Mucosa of gallbladder (tissue), 1 donor: ENCODE measurements at places on chromosomes 12 and 14. TPM values are rescaled to one million over a fixed set of nuclear protein-coding genes. Genes with fewer than 3 reads are reported as not detected.

The COL2A1 gene
- total RNA-seq: 0.09 TPM

The IGFBP6 gene
- total RNA-seq: 22.8 TPM

DNA sequence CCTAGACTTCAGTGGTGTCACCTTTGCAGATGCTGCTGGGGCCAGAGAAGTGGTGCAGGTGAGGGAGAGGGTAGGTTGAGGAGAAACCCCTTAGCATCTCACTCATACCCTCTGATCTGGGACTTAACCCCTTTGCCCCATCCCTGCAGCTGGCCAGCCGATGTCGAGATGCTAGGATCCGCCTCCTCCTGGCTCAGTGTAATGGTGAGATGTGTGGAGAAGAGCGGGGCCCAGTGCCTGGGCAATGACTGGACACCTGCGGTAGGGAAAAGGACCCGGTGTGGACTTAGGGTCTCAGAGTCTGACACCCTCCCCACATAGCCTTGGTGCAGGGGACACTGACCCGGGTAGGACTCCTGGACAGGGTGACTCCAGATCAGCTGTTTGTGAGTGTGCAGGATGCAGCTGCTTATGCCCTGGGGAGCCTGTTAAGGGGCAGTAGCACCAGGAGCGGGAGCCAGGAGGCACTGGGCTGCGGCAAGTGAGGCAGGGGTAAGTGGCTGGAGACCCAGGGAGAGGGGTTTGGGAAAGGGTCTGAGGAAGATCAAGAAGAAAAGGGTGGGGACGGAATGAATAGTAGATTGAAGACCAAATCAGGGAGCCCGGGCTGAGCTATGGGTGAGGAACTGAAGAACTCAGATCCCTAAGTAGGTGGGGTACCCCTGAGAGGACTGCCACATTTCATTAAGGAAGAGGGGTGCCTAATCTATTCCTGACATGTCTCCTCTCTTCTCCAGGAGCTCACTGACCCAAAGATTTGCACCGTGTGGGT is 7.6 kb downstream of the B4GALNT1 start:
- DNase-seq: no peak

GRCh38 chr12:21438643-21439042 is 1.2 kb downstream of the PYROXD1 start:
- no peak for DNase-seq

DNA sequence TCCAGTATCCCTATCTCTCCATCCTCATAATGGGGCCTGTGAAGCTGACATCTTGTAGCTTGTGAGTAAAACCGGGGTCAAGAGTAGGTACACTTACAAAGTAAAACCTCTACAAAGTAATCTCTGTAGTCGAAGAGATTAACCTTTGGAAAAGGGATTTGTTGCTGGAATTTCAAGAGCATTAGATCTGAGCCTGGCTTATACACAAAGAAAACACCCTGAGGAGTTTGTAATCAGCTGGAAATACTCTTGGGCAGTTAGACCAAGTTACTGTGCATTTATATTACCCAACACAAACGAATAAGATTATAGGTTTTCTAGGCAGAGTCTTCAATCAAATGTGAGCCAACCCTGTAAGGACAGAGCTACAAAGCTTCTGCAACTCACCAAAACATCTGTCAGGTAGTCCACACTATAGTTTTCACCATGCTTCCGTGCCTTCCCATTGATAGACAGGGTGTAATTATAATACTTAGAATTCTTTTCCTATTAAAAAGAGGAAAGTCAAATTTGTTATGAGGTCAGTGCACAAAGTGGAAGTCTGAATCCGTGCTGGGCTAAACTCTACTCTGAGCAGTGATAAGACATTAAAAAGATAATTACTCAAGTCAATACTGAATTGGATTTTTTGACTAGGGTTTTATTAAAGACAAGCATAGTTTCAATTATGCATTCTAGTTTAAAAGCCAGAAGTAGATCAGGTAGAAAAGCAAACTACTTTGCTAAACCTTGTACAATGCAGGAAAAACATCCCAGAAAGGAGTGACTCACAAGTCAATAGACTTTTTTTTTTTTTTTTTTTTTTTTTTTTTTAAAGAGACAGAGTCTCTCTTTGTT is 14.6 kb downstream of the GNS start:
- DNase-seq: no peak

GRCh38 chr14:41235466-41235865 is 371.2 kb upstream of the LRFN5 start:
- DNase-seq: no peak

GRCh38 chr12:78009031-78009430 is 178.3 kb downstream of the NAV3 start:
- DNase-seq: no peak

DNA sequence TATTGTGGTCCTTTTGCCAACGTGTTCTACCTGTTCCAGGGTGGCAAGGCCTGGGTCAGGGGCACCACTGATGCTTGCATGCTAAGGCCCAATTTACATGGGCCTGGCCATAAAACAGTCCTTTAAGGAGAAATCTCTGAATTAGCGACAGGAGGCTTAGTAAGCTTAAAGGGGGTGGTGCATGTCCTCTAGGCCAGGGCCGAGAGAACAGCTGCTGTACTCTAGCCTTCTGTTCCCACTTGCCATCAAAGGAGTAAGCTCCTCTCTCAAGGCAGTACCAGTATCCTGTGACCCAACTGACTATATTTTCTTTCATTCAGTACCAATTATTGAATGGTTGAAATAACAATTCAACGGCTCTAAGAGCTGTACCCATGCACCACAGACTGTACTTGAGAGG is 67.7 kb upstream of the ZDHHC17 start:
- no peak for DNase-seq

GRCh38 chr12:457676-458075 is 2.1 kb upstream of the B4GALNT3 start:
- no peak for DNase-seq

GRCh38 chr14:74176400-74176793 is 62.9 kb upstream of the VSX2 start:
- no peak for DNase-seq

- DNase-seq: peak; percentile 77
These were observed 68.2 kb upstream of the ETV6 start for GRCh38 chr12:11581179-11581755.

- DNase-seq: no peak
These were observed 50.5 kb downstream of the ANO4 start for GRCh38 chr12:100845095-100845494.

- DNase-seq: no peak
These were observed 31.6 kb downstream of the WBP11 start for GRCh38 chr12:14771651-14772137.

GRCh38 chr12:53722450-53723041 is 4.7 kb downstream of the CALCOCO1 start:
- no peak for DNase-seq

DNA sequence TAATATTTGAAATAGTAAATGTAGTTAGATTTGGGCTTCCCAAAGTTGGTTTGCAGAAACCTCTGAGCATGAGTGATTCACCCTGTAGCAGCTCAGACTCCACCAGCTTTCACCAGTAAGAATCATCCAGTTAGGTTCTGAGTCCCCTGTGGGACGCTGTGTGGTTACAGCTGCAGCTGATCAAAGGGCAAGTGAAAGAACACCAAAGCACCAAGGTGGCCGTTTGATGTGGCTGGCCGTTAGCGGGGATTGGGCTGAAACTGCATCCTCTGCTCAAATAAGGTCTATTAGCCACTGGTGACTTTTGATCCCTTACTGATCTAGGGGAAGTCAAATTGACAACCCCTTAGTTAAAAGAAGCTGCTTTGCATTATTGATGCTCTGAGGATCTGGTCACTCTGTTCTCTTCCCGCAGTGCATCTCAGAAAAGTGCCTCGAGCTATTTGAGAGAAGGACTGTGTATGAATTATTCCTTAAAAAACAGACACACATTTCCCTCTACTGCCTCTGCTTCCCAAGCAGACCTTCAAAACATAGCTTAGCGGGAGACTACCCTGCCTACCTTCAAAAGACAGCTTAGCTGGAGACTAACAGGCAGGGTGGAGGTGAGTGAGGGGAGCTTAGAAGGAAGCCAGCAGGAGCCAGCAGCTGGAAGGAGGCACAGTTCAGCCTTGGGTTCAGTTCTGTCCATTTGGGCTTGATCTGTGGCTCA is 3.7 kb downstream of the ABHD12B start:
- DNase-seq: no peak

GRCh38 chr12:111442301-111443045 is 36.8 kb downstream of the SH2B3 start:
- DNase-seq: no peak

DNA sequence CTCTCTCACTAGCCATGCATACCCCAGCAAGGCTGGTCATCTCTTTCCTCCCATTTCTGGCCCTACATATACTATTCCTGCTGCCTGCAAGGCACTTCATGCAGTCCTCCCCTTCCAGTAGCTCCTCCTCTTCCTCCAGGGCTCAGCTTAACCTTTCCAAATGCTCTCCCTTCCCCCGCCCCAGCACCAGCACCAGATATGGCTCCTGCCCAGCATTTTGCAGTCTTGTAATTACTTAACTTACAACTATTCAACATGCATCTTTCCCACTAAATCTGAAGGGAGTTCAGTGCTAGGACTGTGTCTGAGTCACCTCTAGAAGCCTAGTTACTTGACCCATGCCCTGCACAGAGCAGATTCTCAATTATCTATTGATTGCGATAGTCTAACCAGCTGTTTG is 1.8 kb upstream of the FBXO21 start:
- no peak for DNase-seq

- DNase-seq: no peak
These were observed 25.4 kb downstream of the CCDC85C start for GRCh38 chr14:99578541-99579101.

DNA sequence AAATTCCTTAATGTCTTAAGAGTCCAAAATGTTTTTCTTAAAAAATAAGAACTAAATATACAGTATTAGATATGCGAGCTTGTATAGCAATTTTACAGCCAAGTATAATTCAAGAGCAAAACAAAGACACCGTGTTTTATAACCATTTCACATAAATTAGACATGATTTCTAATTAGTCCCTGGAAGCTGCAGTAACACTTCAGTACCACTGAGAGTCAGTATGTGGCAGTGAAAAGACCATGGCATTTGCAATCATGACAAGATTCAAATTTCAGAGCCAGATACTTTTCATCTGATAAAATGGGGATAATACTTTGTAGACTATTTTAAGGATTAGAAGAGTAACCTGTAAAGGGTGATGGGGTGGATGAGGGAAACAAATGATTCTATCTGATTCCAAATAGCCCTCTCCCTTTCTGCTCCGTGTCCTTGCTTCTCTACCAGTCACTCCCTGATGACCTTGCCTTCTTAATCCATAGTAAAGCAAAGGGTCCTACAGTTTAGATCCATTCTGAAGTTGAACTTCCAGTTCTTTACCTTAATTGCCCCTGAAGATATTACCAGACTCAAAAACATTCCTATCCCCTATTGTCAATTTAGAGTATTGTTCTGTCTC is 145.4 kb upstream of the ABCD2 start:
- DNase-seq: no peak

DNA sequence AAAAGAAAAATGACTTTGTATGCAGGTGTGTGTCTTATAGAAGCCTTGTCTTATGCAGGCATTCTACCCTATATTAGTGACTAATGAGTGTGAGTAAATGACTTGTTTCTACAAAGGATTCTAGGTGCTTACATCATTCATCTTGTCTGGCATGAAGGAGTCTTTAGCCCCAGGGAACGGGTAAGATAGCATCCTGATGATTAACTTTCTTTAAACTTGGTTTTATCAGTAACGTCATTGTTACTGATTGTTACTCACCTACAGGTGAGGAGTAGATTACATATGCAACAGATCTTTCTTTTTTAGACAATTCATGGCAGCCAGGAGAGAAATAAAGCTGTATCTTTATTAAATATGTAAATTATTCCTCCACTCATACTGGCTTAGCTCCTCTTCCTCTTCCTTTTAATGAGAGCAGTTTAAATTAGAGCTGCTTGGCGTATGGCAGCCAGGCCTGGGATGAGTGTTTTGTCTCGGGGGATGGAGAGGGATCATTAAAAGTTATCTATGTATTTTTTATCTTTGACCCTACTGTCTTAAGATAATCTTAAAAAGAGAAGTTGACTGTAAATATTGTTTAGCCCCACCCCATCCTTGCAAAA is 57.2 kb upstream of the ATP2A2 start:
- DNase-seq: no peak

- no peak for DNase-seq
These were observed 39.1 kb upstream of the STAB2 start for GRCh38 chr12:103547929-103548328.

GRCh38 chr14:33455654-33456345 is 495.1 kb downstream of the EGLN3 start:
- DNase-seq: no peak
